ENCODE measurements at places on chromosomes 16 and 17.

GRCh38 chr17:50339381-50339780 lies 6.5 kb upstream of the XYLT2 start:
- DNase-seq = no peak

- peak; percentile 37 for DNase-seq
These were observed 1.3 kb downstream of the ZNF276 start for GRCh38 chr16:89722392-89723278.

DNA sequence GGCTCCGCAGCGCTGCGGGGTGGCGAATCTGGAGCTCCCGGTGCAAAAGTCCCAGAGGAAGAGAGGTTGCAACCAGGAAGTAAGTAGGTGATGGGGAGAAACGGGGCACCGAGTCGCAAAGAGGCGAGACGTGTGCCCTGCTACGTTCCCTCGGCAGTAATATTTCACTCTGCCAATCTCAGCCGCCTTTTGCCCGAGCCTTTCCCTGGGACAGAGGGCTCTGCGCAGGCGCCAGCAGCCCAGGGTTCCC lies at the start of gene NR1D1:
TSS of gene NR1D1 (minus strand) at position 171 of the 250 bp plus-strand sequence. CDS start 495 bp downstream, outside the sequence.
- DNase-seq = no peak

- no peak for DNase-seq
These were observed 40.3 kb downstream of the TK2 start for GRCh38 chr16:66509576-66509975.

- DNase-seq = no peak
These were observed 105.2 kb upstream of the AMZ2 start for GRCh38 chr17:68142595-68142994.

GRCh38 chr17:1649844-1650501 lies at the start of gene RILP:
Gene RILP, minus strand, starts transcription at chr17:1649866. Its CDS starts 62 bp downstream, at chr17:1649804.
- DNase-seq = peak; percentile 67

GRCh38 chr16:86580791-86581170 lies 2.4 kb downstream of the FOXL1 start:
- DNase-seq = no peak

DNA sequence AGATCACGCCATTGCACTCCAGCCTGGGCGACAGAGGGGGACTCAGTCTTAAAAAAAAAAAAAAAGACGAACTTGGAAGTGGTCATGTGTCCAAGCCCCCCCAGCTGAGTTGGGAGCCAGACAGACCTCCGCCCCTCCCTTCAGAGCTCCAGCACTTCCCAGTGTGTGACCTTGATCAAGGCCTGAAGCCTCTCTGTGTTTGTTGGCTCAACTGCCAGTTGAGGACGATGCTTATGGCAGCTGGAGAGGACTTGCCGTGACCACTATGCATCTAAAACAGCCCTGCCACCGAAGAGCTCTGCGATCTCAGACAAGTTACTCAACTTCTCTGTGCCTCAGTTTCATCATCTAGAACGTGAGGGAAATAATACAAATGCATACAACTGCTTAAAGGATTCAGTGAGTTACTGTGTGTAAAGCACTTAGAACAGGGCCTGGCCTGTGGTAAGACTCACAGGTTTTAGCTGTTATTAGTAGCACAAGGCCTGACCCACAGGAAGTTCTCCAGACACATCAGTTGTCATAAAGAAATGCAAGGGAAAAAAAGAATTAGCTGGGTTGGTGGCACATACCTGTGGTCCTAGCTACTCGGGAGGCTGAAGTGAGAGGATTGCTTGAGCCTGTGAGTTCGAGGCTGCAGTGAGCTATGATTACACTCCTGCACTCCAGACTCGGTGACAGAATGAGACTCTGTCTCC lies 7.0 kb upstream of the IL27 start:
- no peak for DNase-seq

DNA sequence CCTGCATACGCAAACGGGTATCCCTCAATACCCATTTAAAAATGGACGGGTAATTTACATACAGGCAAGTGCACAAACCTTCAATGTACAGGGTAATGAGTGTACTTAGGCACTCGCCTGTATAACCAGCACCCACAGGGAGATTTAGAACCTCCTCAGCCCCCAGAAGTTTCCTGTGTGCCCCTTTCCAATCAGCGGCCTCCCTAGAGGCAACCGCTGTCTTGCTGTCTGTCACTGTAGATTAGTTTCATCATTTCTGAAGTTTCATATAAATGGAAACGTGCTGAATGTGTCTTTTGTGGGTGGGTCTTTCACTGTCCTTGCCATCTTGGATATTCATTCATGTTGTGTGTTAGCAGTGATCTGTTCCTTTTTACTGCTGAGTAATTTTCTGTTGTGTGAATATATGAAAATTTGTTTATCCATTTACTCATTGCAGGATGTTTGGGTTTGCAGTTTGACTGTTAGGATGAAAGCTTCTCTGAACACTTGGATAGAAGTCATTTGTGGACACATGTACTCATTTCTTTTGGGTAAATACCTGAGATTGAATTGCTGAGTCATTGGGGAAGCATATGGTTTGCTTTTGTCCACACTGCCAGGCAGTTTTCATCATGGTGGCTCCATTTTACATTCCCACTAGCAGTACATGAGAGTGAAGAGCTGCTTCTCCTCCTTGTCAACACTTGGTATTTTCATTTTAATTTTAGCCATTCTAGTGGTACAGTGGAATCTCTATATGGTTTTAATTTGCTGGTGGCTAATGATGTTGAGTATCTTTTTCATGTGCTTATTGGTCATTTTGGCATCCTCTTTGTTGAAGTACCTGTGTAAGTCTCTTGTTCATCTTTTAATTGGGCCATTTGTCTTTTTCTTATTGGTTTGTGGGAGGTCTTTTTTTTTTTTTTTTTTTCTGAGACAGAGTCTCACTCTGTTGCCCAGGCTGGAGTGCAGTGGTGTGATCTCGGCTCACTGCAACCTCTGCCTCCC lies 2.1 kb upstream of the ADCY7 start:
- no peak for DNase-seq

GRCh38 chr17:10149573-10150399 lies 48.6 kb downstream of the GAS7 start:
- no peak for DNase-seq

DNA sequence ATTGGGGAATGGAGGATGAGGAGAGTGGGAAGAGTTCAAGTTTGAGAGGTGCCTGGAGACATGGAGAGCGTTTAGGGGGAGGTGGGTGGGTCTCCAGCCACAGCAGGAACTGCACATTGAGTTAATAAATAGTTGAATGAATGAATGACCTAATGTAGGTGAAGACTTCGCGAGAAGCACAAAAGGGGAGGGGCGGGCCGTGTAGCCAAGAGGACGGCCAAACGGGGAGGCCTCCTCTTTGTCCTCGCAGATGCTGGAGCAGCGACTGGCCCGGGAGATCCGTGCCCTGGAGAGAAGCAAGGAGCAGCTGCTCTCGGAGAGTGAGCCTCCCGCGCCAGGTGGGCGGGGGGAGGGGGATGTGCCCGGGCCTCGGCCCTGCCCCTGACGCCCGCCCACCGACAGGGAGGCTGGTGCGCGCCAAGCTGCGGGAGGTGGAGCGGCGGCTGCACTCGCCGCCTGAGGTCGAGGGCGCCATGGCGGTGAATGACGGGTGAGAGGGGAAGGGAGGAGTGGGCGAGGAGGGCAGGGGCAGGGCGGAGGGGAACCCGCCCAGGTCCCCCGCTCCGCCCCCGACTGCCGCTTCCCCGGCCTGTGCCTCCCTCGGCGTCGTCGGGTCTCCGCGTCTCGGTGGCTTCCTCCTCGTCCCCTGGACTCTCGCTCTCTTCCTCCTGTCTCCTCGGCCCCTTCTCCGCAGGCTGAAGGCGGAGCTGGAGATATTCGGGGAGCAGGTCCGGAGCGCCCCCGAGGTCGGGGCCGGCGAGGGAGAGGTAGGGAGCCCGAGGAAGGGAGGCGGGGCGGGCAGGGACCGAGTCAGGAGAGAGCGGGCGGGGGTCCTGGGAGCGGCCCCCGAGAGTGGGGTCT lies 12.9 kb downstream of the SYCE1L start:
- DNase-seq = peak; percentile 87

- DNase-seq = no peak
These were observed 139.5 kb downstream of the MSI2 start for GRCh38 chr17:57395721-57396321.
